ENCODE measurements at places on chromosomes 6 and 20.
A peak's percentile ranks its signal among the peaks of the same experiment; 100 is the strongest.

GRCh38 chr6:134164300-134164699, 111.9 kb upstream of the SLC2A12 start:
- ATAC-seq = no peak

GRCh38 chr6:901696-902460, 208.9 kb upstream of the EXOC2 start:
- ATAC-seq = no peak

DNA sequence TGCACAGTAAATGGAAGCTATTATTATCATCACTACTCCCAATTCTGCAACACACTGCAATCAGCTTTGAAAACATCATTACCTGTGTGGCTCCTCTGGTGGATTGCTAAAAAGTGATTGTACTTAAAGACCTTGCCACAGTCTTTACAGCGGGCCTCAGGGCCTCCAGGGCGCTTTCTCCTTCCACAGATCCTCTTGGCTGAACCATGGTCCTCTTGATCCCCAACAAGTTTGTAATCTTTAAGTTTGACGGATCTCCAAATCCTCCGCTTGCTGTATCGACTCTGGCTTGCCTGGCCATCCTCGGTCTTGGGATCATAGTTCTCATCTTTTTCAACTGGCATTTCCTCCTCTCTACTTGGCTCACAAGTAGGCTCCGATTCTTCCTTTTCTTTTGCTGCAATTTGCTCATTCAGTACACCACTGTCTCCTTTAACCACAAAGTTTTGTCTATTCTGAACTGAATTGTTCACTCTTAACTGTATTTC, 2.0 kb downstream of the ZBTB24 start:
- ATAC-seq = no peak

- ATAC-seq = peak; percentile 83
Measured at GRCh38 chr20:33933469-33933909, 60.2 kb upstream of the RALY start.

GRCh38 chr6:141726248-141726647, 406.5 kb upstream of the GJE1 start:
- ATAC-seq = peak; percentile 70

DNA sequence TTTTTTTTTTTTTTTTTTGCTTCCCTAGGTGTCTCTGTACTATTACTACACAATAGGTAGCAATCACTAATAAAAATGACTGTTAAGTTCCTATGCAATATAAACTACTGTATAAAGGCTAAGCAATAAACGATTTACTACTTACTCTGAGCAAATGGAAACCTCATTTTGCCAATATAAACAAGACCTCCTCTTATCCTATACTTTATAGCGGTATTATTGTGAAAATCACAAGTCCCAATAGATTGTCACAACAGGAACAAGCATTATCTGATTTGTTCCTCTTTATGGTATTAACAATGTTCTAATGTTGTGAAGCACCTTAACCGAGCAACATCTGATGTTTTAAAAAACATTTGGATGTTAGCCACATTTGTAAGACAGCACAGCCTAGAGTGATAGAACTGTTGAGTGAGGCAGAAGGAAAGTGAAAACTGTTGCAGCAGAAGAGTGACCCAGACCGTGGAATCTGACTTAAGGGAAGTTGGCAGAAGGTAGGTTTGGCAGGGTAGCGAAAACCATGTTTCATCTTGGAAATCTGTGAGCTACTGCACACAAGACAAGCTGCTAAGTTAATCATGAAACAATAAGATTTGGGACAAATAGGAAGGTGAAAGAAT, 94.2 kb downstream of the MYLK4 start:
- ATAC-seq = no peak

GRCh38 chr6:138896104-138896756, 91.8 kb downstream of the REPS1 start:
- no peak for ATAC-seq

- no peak for ATAC-seq
Measured at GRCh38 chr6:167763056-167763944, 63.4 kb upstream of the AFDN start.

- ATAC-seq = no peak
Measured at GRCh38 chr6:31784098-31784925, 7.2 kb upstream of the VWA7 start.

DNA sequence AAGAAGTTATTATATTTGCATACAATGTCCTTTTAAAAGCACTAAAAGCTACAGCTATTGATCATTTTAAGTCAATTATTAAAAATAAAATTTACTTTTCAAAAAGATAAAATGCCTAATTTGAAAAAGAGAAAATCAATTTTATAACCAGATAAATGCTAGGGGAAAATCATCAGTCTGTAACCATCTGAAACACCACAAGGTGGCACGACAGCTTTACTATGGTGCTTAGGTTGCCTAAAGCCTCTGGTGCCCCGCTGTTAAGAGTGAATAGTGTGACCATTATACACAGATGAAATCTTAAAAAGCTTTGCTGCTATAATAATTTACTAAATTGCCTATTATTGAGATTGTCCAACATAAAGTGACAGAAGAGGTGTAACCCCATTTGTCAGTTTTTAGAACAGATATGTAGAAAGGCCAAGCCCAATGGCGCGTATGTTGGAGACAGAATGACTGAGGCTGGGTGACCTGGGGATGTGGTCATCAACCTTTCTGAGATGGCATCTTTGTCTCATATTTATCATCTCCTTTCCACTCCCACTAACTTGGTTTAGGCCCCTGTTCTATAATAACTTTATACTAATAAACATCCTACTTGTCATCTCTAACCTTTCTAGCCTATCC, 100.8 kb downstream of the MOXD1 start:
- ATAC-seq = peak; percentile 91

GRCh38 chr20:23446505-23446904, 6.2 kb downstream of the CST11 start:
- peak; percentile 85 for ATAC-seq

DNA sequence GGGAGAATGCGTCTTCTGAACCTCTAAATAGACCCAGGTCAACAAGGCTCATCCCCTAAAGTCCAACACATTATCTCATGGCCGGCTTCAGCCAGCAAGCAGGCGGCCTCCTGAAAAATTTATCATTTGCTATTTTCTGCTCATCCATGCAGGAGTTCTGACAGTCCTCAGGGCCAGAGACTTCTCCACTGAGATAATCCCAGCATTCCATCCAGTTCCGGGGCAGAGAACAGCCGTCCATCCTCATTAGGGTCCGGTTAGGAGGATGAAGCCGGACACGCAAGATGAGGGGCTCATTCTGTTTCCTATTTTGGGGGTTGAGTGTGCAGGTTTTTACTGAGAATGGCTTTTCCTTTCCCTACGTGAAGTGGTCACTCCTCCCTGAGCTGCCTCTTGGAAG, 258.1 kb downstream of the PREX1 start:
- ATAC-seq = no peak

- no peak for ATAC-seq
Measured at GRCh38 chr6:153125032-153125431, 6.0 kb downstream of the RGS17 start.

- ATAC-seq = no peak
Measured at GRCh38 chr20:55103188-55103587, 627.8 kb downstream of the DOK5 start.

GRCh38 chr6:132065556-132065955, 114.4 kb upstream of the CCN2 start:
- ATAC-seq = no peak

- no peak for ATAC-seq
Measured at GRCh38 chr6:126812010-126812409, 306.5 kb upstream of the RSPO3 start.

- peak; percentile 70 for ATAC-seq
Measured at GRCh38 chr6:136173519-136174507, 76.3 kb downstream of the MTFR2 start.

- no peak for ATAC-seq
Measured at GRCh38 chr6:7165890-7166267, 58.1 kb downstream of the RREB1 start.

DNA sequence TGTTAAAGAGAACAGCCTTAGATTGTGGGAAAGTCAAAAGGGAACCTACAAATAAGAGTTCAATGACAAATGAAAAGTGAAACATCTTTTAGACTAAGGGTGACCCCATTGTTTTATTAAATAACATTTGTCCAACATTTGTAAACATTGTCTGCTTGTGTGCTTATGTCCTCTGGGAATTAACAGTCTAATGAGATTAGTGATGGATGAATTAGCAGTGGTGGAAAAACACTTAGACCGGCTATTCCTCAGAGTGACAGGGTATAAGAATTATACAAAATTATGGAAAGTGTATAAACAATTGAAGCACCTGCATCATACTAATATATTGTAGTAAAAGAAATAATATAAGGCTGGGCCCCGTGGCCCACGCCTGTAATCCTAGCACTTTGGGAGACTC, 29.3 kb upstream of the HFE start:
- no peak for ATAC-seq

DNA sequence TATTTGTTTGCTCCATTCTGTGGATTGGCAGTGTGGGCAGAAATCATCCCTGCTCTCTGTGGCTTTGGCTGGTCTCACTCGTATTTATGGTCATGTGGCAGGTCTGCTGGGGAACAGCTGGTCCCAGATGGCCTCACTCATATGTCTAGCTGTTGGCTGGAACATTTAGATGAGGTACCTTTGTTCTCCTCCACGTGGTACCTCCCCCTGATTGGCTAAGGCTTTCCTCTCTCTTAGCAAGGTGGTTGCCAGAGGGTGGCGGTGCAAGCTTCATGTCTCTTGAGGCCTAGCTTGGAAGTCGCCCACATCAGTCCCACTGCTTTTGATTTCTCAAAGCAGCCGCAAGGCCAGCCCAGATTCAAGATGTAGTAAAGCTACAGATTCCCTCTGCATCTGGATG, 348.5 kb upstream of the BTBD3 start:
- ATAC-seq = no peak

DNA sequence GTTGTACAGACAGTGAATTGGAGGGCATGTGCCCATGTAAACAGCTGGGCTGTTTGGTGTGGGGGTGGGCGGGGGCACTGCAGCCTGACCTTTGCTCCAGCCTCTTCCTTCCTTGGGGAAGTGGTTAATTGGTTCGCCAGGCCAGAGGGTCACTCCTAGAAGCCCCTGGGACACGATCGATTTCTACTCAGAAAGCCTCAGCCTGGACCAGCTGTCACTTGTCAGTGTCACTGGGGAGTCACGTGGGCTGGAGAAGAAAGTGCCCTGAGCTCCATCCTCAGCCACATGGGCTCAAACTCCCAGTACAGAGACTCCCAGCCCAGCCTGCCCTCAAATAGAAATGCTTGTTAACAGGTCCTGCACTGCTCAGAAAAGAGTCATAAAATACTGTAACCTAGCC, 423.8 kb upstream of the SULF2 start:
- ATAC-seq = no peak

DNA sequence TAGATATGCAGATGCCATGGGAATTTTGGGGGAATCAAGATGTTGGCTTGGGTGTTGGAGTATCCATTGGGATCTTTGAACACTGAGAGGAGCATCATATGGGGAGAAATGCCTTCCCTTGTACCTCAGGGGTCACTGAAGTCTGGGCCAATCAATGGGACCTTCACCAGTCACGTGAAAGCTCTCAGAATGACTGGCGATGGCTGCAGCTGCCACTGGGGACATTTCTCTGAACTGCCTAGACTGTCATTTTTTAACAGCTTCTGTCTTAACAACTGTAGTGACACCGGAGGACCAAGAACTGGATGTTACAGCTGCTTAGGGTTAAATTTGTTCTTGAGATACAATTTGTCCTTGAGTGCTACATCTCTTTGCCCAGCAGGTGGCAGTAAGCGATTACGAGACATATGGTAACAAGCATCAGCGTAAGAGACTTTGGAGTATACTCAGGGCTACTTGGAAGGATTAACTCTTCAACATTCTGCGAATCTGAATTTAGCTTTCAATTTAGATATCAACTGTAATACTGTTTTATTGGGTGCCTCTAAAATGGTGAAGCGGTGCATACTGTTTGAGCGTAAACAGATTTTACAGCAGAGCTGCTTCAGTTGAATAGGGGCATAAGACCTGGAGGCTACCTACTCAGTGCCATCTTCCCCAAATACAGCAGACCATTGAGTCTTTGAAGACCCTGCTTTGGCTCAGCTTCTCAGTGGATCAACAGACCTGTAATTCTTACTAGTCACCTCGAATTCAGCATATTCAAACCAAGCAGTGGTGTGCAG, 36.0 kb downstream of the CCN2 start:
- peak; percentile 92 for ATAC-seq

DNA sequence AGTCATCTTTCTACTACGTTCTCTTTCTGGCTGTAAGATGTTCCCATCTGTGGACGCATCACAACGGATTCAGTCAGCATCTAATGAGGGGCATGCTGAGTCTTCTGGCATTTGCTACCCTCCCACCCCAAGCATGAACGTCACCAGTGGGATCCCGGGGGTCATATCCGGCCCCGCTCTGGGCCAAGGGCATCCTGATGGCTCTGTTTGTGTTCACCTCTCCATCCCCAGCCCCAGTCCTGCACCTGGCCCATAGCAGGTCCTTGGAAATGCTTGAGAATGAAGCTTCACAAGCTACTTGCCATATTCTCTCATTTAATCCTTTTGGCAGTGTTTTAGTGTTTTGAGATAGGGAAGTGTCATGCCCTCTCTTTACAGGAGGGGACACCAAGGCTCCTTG, 14.9 kb downstream of the APCDD1L start:
- ATAC-seq = no peak

DNA sequence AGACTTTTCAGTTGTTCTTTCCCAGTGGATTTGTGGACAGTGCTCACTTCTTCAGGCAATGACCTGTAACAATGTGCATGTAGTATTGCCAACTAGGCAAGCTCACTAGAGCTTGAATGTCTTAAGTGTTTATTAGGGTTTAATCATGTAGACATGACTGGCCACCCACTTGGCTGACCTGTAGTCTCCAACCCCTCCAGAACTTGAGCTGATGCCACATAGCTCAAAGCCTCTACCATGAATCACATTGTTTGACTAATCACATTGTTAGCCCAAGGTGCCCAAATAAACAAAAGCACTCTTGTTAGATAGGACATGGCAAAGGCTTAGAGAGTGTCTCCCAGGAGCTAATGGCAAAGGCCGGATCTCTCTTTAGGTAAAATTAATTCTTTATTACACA, 272.7 kb downstream of the GRIK2 start:
- no peak for ATAC-seq

DNA sequence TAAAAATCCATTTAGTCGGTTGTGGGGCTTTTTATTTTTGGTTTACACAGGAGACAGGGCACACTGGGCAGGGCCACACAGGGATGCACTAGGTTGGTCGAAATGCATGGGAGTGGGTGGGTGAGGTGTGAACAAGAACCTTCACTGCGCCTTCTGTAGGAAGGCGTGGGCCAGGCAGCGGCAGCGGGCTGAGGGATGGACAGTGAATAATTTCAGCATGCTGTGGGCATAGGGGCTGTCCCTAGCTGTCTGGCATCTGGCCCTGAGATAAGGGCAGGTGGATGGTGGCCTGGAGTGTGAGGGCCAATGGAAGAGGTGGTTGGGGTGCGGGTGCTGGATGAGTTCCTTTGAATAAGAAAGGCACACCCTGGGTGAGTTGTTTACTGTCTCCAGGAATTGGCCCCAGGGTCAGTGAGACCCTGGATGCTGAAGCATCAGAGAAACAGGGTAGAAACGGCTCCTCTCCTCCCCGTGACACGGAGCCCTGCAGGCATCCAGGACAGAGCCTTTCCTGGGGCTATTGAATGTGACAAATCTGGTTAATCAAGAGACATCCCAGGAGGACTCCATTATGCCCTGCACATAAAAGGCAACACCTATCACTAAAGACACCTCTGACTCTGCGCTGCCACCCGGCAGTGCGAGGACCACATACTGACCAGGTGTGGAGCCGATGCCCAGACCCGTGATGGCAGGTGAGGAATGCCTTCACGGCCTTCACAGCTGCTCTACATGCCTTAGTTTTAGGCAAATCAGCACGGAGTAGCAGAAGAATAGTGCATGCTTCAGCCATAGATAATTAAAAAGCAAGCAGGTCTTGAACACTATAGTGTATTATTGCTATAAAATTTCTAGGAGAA, 123.0 kb upstream of the SNX9 start:
- no peak for ATAC-seq

GRCh38 chr6:1686117-1687098, 76.7 kb downstream of the FOXC1 start:
- ATAC-seq = peak; percentile 94

Data from SK-N-SH treated with all-trans-retinoic acid at 6 μM for 48 hours (cell line).